ENCODE measurements at places on chromosomes 6 and 20.

DNA sequence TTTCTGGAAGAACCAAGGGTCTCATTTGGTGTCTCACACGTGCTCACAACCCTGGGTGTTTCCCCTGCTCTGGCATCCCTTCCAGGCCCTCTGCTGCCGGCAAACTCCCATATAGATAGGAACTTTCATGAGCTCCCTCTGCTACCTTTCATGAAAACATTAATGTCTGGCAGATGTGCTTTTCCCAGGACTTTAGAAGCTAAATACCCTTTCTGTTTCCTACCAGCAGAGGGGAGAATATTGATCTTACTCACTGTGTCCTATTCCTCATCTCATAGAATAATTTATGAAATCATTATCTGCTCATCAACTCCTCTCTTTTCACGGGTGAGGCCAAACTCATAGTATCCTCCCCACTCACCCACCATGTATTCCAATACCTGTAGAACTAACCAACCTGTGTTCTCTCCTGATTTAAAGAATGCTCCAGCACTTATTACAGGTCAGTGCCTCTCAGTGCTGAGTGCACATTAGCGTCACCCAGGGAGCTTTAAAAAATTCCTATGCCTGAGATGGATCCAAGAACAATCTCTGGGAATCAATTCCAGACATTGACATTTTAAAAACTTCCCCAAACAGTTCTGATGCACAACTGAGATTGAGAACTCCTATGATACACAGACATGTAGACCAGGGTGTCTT, 298.5 kb upstream of the JAG1 start:
- DNase-seq, result no peak

GRCh38 chr6:3776881-3777507, 25.5 kb upstream of the PXDC1 start:
- no peak for DNase-seq

- DNase-seq, result no peak
These were observed 250.8 kb upstream of the PRDM1 start for GRCh38 chr6:105835373-105835772.

DNA sequence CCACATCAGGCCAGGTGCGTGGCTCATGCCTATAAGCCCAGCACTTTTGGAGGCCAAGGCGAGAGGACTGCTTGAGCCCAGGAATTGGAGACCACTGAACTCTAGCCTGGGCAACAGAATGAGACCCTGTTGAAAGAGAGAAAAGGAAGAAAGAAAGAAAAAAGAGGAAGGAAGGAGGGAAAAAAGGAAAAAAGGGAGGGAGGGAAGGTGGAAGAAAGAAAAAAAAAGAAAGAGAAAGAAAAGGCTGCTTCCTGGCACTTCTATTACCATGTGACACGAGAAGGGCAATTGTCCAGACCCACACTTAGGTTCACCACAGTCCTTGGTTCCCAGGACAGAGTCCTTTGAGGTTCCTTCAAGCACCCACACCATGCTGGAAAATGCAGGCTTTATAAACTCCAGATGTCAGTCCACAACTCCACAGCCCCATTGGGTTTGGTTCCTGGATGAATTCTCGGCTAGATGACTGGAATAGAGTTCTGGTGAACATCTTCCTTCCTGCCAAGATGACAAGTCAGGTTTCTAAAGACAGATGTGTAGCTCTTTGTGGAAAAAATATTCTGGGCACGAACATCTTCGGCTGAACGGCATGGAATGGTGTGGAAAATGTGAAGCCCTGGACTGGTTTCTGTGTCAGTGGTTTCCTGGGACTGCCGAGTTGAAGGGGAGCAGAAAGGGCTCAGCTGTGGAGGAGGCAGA, 32.5 kb downstream of the NT5E start:
- DNase-seq, result no peak

GRCh38 chr6:32203426-32204267, 11.2 kb upstream of the GPSM3 start:
- no peak for DNase-seq

DNA sequence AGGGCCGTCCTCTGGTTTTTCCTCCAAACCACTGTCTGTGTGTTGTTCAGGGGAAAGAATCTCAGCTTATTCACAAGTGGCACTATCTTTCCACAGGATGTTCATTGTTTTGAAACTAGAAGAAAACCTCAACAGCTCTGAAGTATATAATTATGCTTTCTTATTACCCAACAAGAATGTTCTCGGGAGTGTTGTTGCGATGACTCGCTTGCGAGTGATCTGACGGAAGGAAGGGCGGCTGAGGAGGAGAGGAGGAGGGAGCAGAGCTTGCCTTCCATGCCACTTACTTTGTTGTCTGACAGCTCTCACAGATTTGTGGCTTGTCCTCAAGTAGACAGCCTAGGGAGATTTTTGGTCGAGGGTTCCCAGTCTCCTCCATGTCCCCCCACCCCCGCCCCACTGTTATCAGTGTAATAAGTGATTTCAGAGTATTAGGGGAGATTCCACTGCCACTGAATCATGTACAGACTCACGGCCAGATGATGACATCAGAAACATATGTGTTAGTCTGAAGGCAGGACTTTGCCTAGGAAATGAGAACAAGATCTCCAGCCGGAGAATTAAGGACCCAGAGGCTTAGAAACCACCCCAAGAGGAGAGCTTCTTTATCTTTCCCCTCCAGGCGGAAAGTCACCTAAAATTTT, 80.7 kb upstream of the CCN6 start:
- DNase-seq, result peak; percentile 63

DNA sequence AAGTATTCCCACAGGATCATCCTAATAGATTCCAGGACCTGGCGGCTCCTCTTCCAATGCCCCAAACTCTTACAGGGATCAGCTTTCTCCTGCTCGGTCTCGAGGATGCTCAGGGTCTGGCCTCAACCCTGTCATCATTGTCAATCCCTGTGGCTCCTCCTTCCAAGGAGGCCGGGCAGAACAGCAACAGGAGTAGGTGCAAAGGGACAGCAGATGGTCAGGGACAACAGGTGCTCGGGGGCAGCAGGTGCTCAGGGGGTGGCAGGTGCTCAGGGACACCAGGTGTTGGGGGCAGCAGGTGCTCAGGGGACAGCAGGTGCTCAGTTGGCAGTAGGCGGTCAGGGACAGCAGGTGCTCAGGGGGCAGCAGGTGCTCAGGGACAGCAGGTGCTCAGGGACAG, 84.8 kb downstream of the TTLL2 start:
- no peak for DNase-seq

DNA sequence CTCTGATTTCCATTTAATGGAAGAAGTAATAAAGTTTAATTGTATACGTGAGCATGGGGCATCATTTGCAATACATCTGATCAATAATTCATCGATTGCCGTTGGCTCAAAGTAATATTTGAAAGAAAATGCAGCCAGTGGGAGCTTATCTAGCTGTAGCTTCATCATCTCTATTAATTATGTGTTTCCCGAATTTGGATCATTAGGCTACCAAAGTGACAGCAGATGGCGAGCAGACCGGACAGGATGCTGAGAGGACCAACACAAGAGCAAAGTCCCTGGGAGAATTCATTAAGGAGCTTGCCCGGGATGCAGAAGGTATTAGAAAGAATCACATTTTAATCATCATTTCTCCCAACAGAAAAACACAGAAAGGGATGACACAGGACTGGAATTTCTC, 327.1 kb downstream of the ARHGAP18 start:
- DNase-seq, result no peak

DNA sequence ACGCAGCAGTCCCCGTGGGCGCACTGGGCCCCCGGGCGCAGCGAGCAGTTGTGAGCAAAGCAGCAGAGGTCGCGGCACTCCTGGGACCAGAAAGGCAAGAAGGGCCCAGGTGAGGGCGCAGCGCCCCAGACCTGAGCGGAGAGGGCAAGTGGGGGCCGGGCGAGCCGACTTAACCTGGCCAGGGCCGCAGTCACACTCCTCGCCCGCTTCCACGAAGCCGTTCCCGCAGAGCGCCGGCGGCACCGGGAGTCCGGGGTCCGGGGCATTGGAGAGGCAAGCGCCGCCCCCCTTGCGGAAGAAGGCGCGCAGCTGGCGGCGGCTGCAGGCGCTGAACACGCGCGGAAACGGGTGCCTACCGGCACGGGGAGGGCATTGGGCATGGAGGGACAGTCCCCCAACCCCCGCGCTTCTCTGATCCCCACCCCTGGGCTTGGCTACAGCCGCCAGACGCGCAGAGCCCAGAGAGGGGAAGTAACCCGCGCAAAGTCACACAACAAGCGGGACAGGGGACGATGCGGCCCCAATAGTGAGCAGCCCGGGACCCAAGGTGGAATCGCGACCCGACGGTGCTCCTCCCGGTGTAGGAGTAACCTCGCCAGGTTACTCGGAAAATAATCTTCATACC, 9.2 kb downstream of the ADAM33 start:
- no peak for DNase-seq

GRCh38 chr20:53699085-53699674, 105.5 kb upstream of the ZNF217 start:
- no peak for DNase-seq

GRCh38 chr6:16769986-16770376, 8.7 kb upstream of the ATXN1 start:
- DNase-seq, result no peak

GRCh38 chr6:16333580-16333979, 95.2 kb downstream of the GMPR start:
- DNase-seq, result no peak

GRCh38 chr6:126188279-126188909, 151.5 kb upstream of the CENPW start:
- DNase-seq, result no peak

- no peak for DNase-seq
These were observed 129.9 kb downstream of the UTRN start for GRCh38 chr6:144415014-144415413.

GRCh38 chr6:14827354-14827753, 418.5 kb upstream of the JARID2 start:
- DNase-seq, result no peak

DNA sequence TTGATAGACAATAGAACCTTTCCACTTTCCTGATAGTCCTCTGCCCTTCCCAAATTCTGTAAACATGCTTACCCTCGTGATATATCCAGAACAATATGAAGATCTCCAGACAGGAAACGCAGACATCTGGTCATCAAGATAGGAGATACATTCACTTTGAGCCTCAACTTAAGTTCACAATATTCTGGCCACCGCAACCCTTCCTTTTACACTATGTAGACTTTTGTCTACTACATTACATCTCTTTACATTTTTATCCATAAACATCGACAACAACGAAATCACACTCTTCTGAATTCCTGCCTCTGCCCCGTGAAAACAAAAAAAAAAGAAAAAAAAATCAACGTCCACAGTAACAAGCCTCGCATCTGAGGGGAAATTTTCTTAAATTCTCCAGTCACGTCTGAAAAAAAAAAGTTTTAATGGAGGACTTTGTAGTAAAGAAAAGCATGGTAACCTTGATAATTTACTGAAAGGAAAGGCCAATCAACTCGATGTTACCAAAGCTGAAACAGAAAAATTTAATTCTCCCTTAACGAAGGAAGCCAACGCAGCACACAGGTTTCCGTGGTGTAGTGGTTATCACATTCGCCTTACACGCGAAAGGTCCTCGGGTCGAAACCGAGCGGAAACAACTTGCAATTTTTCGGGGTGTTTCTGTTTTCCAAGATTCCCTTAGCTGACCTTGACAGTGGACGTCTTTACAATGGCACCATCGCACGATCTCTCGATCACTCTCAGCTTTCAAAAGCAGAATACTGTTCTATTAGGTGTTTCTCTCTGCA, 21.8 kb downstream of the POM121L2 start:
- DNase-seq, result no peak
